Mucosa of gallbladder (tissue), 1 donor: ENCODE measurements at places on chromosomes 7 and 10. TPM values are rescaled to one million over a fixed set of nuclear protein-coding genes. Genes with fewer than 3 reads are reported as not detected.

- no peak for DNase-seq
These were observed 185.7 kb downstream of the STK31 start for GRCh38 chr7:23895666-23896096.

DNA sequence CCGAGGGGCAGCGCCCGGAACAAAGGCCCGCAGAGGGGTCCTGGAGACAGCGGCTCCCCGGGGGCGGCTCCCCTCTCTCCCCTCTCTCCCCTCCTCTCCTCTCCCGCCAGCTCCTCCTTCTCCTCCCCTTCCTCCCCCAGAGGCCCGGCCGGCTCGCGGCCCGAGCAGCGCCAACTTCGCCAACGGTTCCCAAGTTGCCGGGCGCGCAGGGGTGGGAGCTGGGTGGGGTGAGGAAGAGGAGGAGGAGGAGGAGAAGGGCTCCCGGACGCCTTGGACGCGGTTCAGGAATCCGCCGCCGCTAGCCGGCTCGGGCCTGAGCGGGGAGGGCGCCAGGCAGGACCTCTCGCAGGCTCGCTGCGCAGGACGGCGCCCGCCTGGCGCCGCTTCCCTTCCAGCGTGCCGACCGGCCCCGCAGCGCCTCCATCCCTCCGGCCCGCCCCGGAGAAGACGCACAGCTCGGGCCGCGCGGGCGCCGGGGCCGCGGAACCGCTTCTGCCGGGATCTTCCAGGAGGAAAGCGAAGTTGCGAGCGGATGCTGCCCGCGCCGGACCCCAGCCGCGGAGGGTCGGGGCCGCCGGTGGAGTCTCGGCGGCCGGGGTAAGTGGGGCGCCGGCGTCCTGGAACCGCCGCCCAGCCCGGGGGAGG is at the start of gene CHST3:
Gene CHST3 (plus strand): TSS at position 298 of the 645 bp plus-strand sequence. CDS start 41,448 bp downstream, outside the sequence.
- DNase-seq, result peak; percentile 48

Gene FLNC
- total RNA-seq, result 236 TPM

- DNase-seq, result no peak
These were observed 80.6 kb downstream of the RGS10 start for GRCh38 chr10:119461923-119462322.

Gene ABCB1
- 181 TPM for total RNA-seq

DNA sequence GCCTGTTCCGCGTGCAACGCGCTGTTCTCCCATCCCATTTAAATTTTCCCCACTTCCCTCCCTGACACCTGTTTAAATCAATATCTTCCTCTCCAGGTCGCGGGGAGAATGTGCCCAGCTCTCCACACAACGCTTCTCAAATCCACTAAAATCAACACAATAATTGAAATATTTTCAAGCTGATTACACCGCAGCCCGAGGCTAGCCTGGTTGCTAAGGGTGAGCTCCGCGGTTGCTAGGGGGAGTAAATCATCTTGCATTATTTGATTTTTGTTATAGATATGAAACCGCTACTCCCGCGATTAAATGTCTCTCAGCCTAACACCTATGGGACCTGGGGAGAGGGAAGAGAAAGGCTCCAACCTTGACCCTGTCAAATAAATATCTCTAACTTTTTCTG is 36.2 kb downstream of the UNCX start:
- DNase-seq, result no peak

GRCh38 chr10:26624006-26624405 is 73.5 kb upstream of the PDSS1 start:
- no peak for DNase-seq

- DNase-seq, result no peak
These were observed 10.4 kb downstream of the CUL2 start for GRCh38 chr10:35079763-35080162.

Gene GNGT1
- total RNA-seq, result not detected

DNA sequence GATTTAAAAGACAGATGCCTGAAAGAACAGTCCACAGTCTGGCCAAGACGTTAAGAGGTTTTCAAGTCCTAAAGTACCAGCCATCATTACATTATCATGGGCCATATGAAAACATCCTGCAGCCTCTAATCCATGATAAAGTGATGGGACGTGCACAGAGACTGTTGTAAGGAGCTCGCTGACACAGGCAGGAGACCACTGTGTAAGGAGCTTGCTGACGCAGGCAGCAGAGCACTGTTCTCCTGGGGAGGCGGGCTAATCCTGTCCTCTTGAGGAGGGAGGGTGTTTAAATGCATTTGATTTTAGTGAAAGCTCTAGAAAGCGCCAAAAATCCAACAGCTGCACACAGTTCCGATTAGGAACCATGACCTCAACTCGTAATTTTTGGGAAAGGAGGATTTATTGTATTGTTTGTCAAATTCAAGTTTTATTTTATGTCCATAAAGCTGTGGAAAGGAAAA is 16.9 kb downstream of the SVIL start:
- DNase-seq, result no peak

GRCh38 chr7:68313806-68314205 is 1284.5 kb upstream of the AUTS2 start:
- no peak for DNase-seq
